Fibroblast of skin of abdomen (primary cell): ENCODE measurements at places on chromosomes 5 and 9.
A peak's percentile ranks its signal among the peaks of the same experiment; 100 is the strongest.

- DNase-seq: peak; percentile 4
Observed at GRCh38 chr9:5851445-5851844, 18.5 kb upstream of the ERMP1 start.

DNA sequence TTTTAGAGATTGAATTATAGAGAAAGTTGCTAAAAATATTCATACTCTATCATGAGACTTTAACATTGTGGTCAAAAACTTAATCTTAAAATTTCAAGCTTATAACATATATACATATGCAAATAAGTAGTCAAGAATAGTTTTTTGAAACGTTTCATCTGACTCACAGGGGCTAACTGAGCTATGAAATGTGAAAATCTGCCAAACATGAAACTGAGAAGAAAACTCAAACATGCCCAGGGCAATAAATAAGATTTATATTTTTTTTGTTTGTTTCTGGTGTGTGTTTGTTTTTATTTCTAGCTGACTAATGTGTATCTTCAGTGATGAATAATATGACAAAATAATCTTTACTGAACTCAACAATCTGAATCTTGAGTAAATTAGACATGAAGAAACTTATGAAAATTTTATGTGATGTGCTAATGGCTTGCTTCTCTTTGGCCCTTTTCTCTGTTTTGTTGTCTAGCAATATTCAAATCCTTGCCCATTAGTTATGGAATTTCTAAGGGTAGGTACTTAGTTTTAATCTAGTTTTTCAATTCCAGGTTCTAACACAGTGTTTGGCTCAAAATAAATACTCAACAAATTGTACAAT lies 99.9 kb downstream of the FAM174A start:
- peak; percentile 1 for DNase-seq

GRCh38 chr9:108876425-108876824 lies 14.4 kb downstream of the ACTL7A start:
- no peak for DNase-seq

GRCh38 chr9:96459268-96460007 lies 9.5 kb downstream of the HABP4 start:
- no peak for DNase-seq

- peak; percentile 62 for DNase-seq
Observed at GRCh38 chr5:33470544-33470943, 29.8 kb downstream of the TARS1 start.

DNA sequence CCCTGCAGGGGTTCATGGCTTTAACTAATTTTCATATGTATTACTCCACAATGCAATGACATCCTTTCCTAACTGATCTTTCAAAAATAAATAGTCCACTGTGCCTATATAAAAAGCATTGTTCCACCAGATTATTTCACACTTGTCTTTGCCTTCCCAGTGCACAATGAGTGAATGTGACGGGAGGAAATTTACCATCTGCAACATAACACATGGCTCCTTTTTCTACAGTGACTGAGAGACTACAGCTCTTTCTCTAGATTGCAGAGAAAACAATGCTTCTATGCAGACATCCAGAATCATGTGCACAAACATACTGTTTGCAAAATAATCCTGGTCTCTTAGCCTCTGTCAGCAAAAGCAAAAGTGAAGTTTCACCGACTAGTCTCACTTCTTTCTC lies 483.7 kb upstream of the PIK3R1 start:
- no peak for DNase-seq

GRCh38 chr9:518540-518939 lies 303.9 kb downstream of the DOCK8 start:
- no peak for DNase-seq

- DNase-seq: no peak
Observed at GRCh38 chr9:112187404-112187803, 12.3 kb upstream of the SUSD1 start.

- DNase-seq: peak; percentile 51
Observed at GRCh38 chr5:138282920-138283742, 8.7 kb upstream of the GFRA3 start.

DNA sequence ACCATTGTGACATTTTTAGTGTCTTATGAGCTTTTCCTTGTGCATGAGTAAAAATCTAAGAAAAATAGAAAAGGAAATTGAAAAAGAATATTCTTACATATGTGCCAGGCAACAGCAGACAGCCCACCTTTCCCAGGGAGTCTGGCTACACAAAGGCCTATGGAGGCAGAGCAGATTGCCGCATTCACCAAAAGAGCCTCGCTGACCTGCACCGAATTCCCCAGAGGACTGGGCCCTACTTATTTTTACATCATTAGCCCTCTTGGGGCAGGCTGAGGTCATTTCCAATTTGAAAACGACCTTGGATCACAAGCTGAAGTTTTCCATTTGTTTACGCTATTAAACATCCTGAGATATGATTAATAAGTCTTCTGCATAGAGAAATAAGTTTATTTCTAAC lies 66.2 kb upstream of the WDR41 start:
- no peak for DNase-seq

DNA sequence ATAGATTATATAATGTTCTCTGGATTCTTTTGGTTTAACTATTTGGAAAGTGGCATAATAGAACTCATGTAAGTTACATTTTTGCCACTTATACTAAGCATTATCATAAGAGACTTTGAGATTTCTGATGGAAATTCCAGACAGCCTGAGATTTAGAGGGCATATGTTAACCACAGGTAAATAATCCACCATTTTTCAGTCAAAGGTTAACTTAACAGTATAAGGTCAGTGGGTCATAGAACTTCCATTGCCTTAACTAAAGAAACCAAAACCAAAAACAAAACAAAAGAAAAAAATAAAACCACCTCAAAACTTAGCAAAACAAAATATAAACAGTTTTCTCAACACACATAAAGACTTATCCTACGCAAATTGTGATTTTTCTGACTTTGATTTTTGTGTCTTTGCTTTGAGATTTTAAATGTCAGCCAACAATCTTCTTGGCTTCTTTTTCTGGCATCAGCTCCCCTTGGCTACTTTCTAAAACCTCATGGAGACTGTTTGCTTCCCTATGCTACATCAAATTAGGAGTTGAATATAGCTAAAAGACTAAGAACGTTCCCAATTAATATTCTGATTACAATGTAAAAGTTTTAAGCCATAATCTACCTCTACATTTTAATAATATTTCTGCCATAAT lies 430.1 kb upstream of the DAB2 start:
- DNase-seq: no peak

GRCh38 chr5:65157906-65158603 lies 323.7 kb downstream of the ADAMTS6 start:
- no peak for DNase-seq

DNA sequence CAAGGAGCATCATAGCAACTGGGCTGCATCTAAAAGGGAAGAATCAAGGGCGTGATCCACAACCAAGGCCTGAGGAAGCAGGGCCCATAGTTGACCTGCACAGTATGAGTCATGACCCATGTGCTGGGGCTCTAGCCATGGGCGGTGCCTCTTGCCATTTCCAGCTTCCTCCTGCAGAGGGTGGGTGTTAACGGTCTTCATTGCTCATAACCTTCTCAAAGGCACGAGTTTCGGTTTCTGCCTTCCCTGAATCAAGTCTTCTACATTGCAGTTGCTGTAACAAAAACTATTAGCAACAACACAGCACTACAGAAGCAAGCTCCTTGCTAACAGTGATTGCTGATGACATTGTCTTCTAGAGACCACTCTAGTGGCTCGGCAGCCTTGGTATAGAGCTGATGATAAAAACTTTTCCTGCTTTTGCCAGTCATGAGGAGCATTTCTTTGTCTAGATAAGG lies 66.9 kb downstream of the CTSL start:
- DNase-seq: peak; percentile 12

- DNase-seq: peak; percentile 53
Observed at GRCh38 chr5:59525957-59526356, 367.6 kb downstream of the PDE4D start.

DNA sequence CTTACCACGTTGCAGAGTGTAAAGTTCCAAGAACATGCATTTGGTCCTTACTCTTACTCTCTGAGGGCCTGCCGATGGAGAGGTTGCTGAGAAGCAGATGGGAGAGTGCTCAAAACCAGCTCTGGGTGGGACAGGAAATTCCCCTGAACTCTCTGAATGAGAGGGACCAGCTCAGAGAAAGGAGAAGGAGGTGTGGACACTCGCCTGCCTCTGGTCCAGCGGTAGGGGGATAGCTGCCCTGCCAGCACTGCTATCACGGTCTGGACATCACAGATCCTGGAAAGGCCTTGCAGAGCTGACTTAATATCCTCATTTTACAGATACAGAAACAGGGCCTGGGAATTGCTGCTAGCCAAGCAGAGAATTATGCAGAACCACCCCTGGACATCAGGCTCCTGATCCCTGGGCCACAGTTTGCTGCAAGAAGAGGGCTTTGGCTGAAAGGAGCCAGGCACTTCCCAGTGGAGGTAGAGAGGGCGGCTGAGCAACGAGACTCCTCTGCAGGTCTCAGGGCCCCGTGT lies 4.9 kb downstream of the TRAF1 start:
- DNase-seq: no peak

GRCh38 chr5:172918421-172919371 lies 40.5 kb upstream of the RPL26L1 start:
- no peak for DNase-seq

- DNase-seq: no peak
Observed at GRCh38 chr5:127519527-127519926, 2.1 kb downstream of the PRRC1 start.
